ENCODE measurements at places on chromosomes 5 and 9.

DNA sequence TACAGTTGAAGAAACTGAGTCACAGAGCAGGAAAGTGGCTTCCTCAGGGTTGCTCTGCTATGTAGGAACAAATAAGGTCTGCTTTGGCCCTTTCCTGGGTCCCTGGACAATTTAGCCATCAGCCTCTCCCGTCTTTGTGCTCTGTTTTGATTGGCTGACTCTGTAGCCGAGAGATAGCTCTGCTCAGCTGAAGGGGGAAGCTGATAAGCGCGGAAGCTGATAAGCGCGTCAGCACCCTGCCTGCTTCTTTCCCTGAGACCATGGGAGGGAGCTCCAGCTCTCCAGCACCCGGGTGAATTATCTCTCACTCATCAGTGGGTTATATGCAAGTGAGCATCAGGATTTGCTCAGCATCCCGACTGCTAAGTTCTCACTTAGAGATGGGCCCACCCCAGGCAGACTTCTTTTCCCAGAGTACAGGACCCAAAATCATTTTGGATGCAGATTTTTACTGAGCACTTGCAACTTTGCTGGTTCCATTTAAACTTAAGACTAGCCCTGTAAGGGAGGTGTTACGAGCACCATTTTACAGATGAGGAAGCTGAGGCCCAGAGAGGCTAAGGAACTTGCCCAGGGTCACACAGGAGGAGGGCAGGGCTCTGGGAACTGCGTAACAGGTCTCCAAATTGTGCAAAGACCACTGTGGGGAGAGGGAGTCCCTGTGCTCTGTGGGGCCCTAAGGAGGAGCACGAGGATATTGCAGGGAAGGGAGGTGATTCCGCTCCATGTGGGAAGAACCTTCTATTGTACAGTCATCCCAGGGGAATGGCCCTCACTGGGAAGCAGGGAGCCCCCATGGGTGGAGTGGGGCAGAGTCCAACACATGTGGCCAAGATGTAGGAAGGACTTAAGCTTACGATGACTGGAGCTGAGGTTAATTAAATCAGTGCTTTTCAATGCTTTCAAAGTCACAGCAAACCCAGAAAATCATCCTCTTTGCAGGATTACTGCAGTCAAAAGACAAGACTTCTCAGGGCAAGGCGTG, 83.7 kb upstream of the ORM1 start:
- DNase-seq = no peak

- DNase-seq = no peak
Measured at GRCh38 chr5:61277190-61277589, 54.9 kb upstream of the ZSWIM6 start.

GRCh38 chr9:104986096-104986495, 58.1 kb upstream of the ABCA1 start:
- DNase-seq = no peak

DNA sequence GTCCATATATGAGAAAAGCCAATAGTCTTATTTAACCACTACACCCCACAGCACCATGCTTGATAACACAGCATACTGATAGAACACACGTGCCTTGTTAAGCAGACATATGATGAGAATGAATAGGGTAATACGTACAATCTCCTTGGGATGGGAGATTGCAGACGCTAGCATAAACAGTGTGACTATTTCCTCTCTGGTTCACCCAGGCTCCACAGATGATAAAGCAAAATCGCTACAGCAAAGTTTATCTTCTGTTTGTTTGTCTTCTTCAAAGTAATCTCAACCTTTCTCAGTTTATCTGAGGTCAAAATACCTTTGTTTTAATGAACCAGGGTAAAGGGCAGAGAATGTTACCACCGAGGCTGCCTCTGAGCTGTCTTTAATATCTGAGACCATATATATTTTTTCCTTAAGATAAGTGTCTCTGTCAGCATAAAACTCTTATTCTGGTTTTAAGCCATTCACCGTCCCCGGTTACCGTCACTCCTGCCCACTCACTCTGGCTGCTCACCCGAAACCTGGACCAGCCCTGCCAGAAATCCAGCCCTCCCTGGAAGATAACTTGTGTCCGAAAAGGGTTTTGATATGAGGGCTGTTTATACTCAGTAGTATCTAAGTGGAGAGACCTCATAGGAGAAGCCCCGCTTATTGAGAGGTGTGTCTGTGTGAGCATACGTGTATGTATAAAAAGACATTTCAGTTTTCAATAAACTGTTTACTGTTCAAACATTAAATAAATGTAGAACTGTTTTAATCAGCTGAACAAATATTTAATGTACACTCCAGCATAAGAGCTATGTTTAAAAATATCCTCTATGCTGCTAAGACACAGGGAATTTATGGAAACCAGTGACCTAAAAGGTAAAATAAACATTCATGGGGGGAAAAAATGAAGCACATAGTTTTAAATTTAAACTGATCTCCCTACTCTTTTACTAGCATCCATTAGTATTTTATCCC, 465.4 kb downstream of the RASEF start:
- no peak for DNase-seq

DNA sequence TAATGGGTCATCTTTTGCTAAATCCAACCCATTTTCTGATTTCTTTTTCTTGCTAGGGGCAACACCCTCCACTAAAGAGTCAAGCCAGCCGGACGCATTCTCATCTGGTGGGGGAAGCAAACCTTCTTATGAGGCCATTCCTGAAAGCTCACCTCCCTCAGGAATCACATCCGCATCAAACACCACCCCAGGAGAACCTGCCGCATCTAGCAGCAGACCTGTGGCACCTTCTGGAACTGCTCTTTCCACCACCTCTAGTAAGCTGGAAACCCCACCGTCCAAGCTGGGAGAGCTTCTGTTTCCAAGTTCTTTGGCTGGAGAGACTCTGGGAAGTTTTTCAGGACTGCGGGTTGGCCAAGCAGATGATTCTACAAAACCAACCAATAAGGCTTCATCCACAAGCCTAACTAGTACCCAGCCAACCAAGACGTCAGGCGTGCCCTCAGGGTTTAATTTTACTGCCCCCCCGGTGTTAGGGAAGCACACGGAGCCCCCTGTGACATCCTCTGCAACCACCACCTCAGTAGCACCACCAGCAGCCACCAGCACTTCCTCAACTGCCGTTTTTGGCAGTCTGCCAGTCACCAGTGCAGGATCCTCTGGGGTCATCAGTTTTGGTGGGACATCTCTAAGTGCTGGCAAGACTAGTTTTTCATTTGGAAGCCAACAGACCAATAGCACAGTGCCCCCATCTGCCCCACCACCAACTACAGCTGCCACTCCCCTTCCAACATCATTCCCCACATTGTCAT, 72.0 kb downstream of the NUP214 start:
- no peak for DNase-seq

DNA sequence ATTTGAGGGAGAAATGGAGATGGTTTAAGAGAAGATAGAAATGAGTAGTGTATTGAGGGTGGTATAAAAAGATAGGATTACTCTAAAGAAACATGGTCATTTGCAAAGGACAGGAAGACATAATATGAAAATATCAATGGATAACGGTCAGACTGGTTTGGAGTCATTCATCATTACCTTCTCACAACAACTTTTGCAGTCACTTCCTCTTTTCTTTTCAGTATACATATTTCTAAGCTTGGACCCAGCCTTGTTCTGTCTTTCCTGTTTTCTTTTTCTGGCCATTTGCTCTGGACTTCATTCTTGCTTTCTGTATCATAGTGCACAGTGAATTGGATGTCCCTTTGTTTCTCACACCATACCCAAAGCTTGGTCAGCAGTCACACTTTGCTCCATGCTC, 966.5 kb upstream of the TYRP1 start:
- no peak for DNase-seq

GRCh38 chr5:42974536-42974935, 65.6 kb downstream of the ANXA2R start:
- no peak for DNase-seq

- DNase-seq = peak; percentile 40
Measured at GRCh38 chr5:61313960-61314681, 17.9 kb upstream of the ZSWIM6 start.

- DNase-seq = no peak
Measured at GRCh38 chr9:97502222-97502983, 937 bp downstream of the TMOD1 start.

DNA sequence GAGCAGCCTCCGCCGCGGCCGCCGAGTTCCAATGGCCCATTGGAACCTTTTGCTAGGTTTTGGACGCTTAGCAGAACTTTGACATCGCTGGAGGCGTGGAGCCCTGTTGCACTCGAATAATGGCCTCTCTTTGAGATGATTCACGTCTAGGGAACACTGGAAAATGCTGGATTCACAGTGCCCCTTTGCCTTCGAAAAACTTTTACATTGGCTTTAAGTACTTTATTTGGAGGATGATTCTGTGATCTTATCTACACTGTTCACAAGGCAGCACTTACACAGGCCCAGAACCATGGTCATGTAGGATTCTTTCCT, 536 bp upstream of the PPIC start:
- no peak for DNase-seq

- peak; percentile 56 for DNase-seq
Measured at GRCh38 chr9:83430681-83431080, 107.5 kb downstream of the FRMD3 start.

DNA sequence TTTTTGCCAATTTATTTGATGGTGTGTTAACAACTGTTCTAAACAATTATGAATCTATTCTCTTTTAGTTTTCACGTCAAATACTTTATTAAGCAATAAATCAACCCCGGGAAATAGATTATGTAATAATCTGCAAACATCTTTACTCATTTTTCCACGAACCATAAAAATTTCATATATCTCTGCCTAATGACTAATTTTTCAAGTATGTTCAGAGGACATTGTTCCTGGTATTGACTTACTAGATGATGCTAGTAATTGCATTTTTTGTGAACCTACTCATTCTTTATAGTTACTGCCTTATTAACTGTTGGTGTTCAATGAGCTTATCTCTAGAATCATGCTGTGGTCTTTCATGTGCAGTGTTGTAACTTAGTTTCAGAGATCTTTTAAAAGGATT, 41.0 kb upstream of the FBN2 start:
- no peak for DNase-seq

DNA sequence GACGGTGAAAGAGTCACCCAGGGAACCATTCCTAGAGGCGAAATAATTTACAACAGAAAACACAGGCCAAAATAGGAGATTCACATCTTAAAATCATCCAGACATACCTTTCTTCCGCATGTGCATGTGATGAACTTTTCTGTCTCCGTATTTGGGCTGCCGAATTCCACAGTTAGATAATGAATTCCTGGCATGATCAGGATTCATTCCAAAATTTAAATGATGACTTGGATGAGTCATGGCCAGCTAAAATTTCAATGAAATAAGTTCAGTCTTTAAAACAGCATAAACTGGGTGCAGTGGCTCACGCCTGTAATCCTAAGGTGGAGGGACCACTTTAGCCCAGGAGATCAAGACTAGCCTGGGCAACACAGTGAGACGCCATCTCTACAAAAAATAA, 82.7 kb downstream of the DROSHA start:
- no peak for DNase-seq

GRCh38 chr9:98550206-98550820, 158.4 kb downstream of the GABBR2 start:
- no peak for DNase-seq

- no peak for DNase-seq
Measured at GRCh38 chr5:31640573-31640972, 1.6 kb downstream of the PDZD2 start.

GRCh38 chr5:116424951-116425350, 149.7 kb downstream of the SEMA6A start:
- no peak for DNase-seq

DNA sequence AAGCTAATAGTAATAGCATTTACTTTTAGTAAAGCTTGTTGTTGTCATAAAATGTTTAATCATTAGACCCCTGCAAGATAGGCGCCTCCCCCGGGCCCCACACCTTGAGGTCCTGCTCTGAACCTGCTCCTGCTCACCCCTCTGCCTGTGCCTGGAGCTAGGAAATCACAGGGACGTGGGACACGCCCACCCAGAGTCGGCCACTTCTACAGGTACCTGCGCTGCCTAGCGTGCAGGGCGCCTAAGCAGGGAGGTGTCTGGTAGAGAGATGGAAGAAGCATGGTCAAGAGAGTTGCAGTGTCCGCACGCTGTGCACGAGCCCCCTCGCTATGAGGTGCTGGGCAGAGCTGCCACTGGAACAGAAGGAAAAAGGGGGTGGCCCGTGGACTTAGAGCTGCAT, 52.6 kb downstream of the HINT1 start:
- no peak for DNase-seq

- DNase-seq = peak; percentile 67
Measured at GRCh38 chr5:146048994-146049703, 56.2 kb downstream of the PLAC8L1 start.

DNA sequence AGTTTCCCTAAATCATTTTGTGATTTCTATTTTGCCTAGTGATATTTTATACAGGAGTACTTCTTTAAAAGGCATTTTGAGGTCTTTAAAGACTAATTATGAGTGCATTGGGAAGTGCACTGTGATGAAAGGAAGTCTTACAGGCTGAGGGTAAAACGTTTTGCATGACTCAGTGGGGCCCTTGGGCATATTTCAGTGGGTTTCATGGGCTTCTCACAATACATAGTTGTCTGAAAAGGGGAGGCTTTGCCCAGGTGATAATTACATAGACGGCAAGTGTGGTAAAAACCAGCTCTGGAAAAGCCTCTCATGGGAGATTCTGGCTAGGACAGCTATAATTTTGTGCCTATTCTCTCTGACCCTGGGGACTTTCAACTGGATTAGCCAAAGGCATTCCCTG, 387.2 kb downstream of the ARHGEF28 start:
- DNase-seq = no peak

- no peak for DNase-seq
Measured at GRCh38 chr9:137757613-137758029, 120.0 kb upstream of the CACNA1B start.

DNA sequence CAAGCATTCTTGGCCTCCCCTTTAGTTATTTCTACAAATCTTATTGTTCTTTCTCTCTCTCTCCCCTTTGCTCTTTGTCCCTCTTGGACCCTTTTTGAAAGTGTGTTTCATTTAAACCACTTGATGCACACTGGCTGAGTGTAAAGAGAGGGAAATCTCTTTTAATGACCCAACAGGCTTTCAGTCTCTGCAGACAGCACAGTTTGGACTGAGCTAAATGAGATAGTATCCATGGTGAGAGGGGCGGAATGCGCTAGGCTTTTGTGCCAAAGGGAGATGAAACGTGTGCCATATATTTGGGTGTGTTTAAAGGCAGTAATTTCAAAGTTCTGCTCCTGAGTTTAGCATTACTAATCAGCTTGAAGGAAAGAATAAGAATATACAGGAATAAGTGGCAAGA, 184.9 kb downstream of the PCSK1 start:
- DNase-seq = no peak

- no peak for DNase-seq
Measured at GRCh38 chr5:90551376-90551775, 7.2 kb upstream of the ADGRV1 start.

DNA sequence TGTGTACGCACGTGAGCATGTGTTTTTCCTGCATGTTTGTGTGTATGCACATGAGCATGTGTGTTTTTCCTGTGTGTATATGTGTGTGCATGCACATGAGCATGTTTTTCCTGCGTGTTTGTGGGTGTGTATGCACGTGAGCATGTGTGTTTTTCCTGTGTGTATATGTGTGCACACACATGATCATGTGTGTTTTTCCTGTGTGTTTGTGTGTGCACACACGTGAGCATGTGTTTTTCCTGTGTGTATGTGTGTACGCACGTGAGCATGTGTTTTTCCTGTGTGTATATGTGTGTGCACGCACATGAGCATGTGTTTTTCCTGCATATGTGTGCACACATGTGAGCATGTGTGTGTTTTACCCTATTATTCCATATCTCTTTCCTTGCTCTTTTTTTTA, 205.9 kb downstream of the TRIO start:
- DNase-seq = no peak
